ENCODE measurements at places on chromosomes 13 and 19.

- DNase-seq: no peak
These were observed 12.3 kb downstream of the KCNN4 start for GRCh38 chr19:43768273-43769050.

DNA sequence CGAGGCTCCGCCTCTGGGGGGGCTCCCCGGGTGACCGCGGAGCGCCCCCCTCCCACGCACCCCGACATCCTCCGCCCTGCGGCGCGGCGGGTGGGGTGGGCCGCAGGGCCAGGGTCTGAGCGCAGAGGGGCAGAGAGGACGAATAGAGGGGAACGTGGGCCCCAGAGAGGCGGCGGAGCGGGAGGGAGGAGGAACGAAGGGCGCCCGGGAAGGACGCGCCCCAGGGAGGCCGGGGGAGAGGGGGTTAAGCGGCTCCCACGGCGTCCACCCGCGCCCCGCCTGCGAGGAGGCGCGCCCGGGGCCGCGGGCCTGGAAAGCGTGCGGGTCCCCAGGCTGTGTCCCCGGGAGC lies 1.0 kb downstream of the HCN2 start:
- no peak for DNase-seq

DNA sequence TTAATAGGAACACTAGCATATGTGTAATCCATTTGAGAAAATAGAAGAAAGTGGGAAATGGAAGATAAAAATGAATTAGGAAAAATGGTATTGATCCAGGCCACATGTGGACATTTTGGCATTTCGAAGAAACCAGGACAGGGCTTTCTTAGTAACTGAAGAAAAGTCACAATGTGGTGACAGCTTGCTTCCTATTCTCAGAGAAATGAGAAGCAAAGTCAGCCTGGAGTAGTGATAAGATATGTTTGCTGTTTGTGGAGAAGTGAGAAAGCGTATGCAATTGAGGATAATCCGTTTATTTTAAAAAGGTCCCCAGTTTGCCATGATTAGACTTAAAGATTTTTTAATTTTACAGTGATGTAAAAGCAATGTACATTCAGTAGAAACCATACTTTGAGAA lies 127.9 kb downstream of the SLITRK6 start:
- DNase-seq: no peak

DNA sequence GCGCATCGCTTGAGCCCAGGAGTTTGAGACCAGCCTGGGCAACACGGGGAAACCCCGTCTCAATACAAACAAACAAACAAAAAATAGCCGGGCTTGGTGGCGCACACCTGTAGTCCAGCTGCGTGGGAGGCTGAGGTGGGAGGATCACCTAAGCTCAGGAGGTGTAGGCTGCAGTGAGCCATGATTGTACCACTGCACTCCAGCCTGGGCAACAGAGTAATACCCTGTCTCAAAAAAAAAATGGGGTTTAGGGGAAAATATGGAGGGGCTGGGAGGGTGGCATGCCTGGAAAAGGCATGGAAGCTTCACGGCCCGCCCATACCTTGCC lies 1.9 kb upstream of the ISYNA1 start:
- no peak for DNase-seq

- DNase-seq: no peak
These were observed 109.0 kb upstream of the HTR2A start for GRCh38 chr13:47005756-47006414.

DNA sequence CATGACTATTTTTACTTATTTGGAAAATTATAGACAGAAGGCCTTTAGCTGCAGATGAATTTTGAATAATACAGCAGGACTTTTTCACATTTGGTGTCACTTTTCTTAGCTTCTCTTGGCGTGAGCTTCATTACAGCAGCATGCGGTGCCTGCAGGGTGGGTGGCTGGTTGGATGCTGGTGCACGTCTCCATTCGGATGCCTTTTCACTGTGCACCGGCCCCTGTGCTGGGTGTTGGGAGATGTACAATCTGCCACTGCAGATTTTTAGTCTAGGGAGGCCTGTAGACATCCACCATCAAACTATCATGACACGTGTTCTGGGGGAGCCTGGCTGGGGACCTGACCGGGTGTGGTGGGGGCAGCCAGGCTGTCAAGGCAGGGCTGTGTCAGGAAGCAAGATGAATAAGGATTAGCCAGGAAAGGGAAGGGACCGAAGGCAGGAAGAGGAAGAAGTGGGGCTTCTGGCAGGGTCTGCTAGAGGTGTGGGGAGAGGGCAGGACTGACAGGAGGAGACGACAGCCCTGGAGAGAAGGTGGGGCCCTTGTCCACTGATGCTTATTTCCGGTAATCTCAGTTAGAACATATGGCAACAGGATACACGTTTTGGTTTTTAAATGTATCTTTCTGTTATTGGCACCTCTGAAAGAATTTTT lies 88.8 kb downstream of the ARHGEF7 start:
- no peak for DNase-seq

GRCh38 chr13:33279414-33280278 lies 5.9 kb downstream of the STARD13 start:
- no peak for DNase-seq

GRCh38 chr19:43540381-43540780 lies 7.4 kb downstream of the ZNF575 start:
- DNase-seq: no peak

GRCh38 chr19:47239152-47239551 lies 8.2 kb upstream of the BBC3 start:
- no peak for DNase-seq

DNA sequence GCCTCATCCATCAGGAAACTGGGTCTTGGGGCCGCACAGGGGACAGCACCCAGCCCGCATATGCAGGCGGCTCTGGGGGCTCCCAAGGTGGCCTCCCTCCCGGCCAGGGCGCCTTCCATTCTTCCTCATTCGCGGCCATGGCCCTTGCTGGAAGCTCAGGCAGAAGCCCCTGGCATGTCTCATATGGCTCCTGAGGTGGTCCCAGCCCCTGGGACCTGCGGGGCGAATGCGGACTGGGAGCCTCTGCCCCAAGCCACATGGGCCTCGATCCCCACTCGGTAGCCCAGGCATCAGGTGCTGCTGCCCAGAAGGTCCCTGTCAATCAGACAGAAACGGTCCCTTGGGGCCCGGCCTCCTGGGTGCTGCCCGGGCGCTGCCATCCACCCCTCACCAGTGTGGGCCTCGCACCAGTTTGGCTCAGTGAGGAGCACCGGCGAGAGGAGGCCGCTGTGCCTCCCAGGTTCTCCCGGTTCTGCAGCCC lies 301.6 kb downstream of the TEX29 start:
- no peak for DNase-seq

Data from cerebellar nuclear complex (tissue), 1 donor.